ENCODE measurements at places on chromosomes 2 and 18.

GRCh38 chr2:231038483-231039293 is 1.4 kb downstream of the C2orf72 start:
- no peak for DNase-seq

DNA sequence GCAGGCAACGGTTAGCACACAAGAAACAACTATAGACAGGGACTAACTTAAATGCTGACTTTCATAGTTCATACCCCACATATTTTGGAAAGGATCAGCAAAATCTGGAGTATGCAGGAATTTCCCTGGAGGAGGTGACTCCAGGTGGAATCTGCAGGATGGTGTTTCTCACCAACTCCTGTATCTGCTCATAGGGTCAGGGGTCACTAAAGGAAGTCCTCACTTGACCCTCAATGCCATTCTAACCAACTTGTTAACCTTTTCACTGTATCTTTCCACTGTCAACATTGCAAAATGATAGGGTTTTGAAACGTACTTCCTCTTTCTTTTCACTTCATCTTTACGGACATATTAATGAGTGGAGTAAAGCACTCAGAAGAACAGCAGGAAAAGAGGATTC is 207.0 kb upstream of the CXCR4 start:
- DNase-seq, result no peak

DNA sequence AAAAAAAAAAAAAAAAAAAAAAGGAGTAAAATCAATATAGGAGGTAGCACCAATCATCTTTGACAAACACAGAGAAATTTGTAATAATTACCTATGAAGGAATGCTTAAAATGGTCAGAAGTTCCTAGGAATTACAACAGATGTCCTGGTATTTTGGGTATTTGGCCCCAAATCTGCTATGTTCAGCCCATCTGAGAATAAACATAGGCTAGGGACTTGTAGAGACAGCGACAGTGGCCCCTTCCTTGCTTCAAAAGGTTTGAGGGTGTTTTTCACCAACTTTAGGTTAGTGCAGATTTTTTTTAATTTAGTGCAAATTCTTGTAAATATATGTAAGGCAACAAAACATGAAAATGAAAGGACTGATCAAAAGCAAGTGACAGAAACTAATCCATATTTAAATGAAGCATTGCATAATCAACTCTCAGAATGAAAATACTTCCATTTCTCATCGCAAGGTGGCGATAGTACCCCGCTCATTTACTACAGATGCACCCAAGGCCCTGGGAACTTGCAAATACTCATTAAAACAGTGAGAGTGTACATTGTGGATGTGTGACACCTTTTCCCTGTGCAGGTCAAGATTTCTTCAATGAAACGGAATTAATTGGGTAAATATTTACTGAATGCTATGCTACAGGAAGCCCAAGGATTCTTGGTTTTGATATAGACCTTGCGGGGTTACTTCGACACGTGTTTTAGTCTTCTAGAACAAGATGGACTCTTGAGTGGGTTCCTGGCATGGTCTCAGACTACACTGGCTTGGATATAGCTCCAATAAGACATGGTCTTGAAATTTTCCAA is 44.6 kb downstream of the FAM124B start:
- DNase-seq, result peak; percentile 18

- DNase-seq, result no peak
Measured at GRCh38 chr2:214465363-214466146, 54.7 kb downstream of the VWC2L start.

DNA sequence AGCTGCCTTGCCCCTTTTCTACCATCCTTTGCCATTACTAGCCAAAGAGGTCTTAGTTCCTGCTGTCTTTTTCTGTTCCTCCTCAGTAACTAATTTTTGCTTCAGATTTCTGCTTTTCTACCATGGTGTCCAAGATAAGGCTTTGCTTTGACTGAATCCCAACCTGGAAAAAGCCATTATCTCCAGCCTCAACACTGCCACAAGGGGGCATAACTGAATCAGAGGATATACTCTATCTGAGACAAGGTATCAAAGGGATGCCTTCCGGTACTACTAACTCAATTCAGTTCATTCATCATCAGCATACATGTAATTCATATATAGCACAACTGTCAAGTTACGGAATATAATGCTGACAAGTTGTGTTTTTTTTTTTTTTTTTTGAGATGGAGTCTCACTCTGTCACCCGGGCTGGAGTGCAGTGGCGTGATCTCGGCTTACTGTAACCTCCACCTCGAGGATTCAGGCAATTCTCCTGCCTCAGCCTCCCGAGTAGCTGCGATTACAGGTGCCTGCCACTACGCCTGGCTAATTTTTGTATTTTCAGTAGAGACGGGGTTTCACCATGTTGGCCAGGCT is 11.4 kb downstream of the OSGEPL1 start:
- peak; percentile 23 for DNase-seq

DNA sequence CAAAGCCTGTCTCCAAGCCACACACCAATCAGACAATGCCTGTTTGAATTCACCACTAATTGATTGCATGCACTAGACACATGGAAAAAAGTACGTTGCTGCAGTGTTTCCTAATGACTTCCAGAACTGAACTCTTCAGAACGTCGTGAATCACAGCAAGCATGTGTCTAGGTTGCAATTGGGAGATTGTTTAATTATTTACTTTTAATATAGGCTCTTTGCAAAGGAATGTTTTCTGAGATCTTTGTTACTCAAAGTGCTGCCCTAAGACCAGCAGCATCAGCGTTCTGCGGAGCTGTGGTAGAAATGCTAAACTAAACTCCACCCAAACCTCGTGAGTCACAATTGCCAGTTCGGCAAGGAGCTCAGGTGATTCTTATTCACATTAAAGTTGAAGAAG is 52.7 kb upstream of the CCDC68 start:
- DNase-seq, result no peak

DNA sequence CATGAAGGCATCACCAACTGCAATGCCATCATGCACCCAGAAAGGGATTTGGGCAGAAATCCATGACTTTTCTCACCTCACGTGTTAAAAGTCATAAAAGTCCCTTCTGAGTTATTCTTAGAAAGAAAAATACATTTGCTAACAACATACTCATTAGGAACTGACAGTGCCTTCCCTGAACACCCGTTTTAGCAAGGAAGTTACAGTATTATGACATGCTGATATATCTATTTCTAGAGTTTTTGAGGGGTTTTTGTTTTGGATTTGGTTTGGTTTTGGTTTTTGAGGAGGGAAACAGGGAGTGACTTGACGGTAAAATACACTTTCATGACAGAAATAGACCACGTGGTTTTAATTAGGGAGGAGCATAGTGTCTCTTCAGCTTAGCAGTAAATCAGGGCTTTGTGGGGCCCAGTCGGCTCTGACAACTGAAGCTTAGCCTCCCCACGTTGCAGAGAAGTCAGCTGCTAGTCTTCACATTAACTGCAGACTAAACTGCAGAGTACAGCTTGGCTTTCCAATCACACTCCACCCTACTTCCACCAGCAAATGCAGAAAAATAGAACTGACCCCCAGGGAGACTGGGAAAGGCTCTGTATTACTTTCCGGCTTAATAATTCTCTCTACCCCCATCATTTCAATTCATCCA is 141.4 kb downstream of the FAM124B start:
- no peak for DNase-seq

DNA sequence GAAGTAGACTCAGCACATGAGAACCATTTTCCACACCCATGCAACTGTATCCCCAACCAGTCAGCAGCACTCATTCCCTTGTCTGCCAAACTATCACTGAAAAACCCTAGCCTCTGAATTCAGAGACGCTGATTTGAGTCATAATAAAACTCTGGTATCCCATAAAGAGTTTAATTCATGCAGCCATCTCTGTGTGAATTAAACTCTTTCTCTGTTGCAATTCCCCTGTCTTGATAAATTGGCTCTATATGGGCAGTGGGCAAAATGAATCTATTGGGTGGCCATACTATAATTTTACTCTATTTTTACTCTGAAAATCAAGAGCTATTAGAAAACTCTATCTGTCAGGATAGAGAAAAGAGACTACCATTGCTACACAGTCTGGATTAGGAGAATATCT is 40.6 kb upstream of the TWSG1 start:
- no peak for DNase-seq

GRCh38 chr2:118040891-118041290 is 27.0 kb upstream of the CCDC93 start:
- DNase-seq, result no peak

- no peak for DNase-seq
Measured at GRCh38 chr2:171811245-171811628, 82.8 kb downstream of the SLC25A12 start.

DNA sequence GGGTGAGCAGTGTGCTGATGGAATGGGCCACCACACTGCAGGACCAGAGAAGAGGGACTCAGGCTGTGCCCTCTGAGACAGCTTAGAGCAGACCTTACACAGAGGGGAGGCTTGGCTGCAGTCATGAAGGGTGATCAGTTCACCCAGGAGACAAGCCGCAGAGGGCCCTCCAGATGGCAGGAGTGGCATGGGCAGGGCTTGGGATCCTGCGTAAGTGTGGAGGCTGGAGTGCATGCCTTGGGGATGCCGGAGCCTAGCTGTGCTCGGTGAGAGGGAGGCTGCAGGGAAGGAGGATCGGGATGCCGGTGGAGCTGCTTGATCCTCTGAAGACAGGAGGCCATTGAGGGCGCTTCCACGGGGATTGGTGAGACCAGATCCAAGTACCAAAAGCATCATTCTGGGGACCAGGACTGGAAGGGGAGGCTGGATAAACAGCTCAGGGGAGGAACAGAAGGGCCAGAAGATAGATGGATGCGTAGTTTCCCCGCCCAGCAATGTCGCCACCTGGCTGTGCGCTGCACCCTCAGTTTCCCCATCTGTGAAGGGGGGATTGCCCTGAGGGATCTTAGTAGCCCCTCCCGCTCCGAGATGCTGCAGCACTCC is 163.4 kb downstream of the INHBB start:
- DNase-seq, result no peak

All from NCI-H2029 (cell line).